ENCODE measurements at places on chromosomes 1 and 21.

- DNase-seq, result no peak
- H3K4me3 ChIP-seq, result no peak overlapping the region
- peaks cover 35% of the 10 kb centered on the region for H3K27me3 ChIP-seq
Observed at GRCh38 chr1:230790026-230790425, 42.8 kb downstream of the CAPN9 start.

- no peaks in the 10 kb centered on the region for H3K4me1 ChIP-seq
- DNase-seq, result no peak
- no peak overlapping the region for H3K27ac ChIP-seq
- no peak overlapping the region for H3K4me3 ChIP-seq
- peaks cover 8% of the 10 kb centered on the region for H3K36me3 ChIP-seq
Observed at GRCh38 chr1:97726386-97726785, 194.4 kb downstream of the DPYD start.

DNA sequence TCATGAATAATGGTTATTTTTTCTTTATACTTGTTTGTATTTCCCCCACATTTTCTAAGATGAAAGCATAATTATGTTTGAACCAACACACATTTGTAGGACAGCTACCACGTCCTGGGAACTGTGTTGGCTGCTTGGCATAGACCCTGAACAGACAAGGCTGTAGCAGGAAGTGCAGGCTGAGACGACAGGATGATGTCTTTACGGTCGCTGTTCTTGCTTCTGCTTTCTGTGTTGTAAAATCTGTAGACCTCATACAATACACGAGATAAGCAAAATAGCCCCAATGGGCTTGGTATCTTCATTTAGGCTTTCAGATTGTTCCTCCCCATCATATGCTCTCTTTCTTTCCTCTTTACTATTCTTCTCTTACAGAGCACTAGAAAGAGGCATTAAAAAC lies 23.3 kb upstream of the OTUD3 start:
- no peaks in the 10 kb centered on the region for H3K4me1 ChIP-seq
- H3K27ac ChIP-seq, result no peak overlapping the region
- no peak overlapping the region for H3K4me3 ChIP-seq
- H3K36me3 ChIP-seq, result peaks cover 7% of the 10 kb centered on the region
- H3K27me3 ChIP-seq, result peaks cover 22% of the 10 kb centered on the region

DNA sequence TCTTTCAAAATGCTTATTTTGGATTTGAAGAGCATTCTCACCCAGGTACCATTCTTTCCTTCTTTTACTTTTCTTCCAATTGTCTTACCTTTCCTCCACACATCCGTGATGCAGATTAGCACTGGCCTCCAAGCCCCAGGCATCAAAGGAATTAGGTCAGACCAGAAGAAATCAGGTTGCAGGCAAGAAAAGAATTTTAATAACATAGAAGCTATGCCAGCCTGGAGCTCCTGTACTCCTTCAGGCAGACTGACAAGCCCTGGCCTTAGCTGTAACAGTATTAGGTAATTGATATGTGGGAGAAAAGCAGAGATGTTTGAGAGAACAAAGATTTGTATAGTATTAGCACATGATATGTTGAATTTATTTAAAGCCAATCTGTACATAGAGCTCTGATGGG lies 390.4 kb upstream of the ADGRL2 start:
- H3K4me3 ChIP-seq, result no peak overlapping the region
- DNase-seq, result no peak
- no peaks in the 10 kb centered on the region for H3K27me3 ChIP-seq

GRCh38 chr21:45009616-45010015 lies 64.8 kb upstream of the ADARB1 start:
- peaks cover 16% of the 10 kb centered on the region for H3K27me3 ChIP-seq
- no peak overlapping the region for H3K4me3 ChIP-seq
- H3K36me3 ChIP-seq, result peaks cover 2% of the 10 kb centered on the region
- H3K27ac ChIP-seq, result no peak overlapping the region
- no peaks in the 10 kb centered on the region for H3K4me1 ChIP-seq

- H3K4me3 ChIP-seq, result peak overlapping the region; percentile 53
- peaks cover 17% of the 10 kb centered on the region for H3K4me1 ChIP-seq
- H3K36me3 ChIP-seq, result peaks cover 43% of the 10 kb centered on the region
- H3K27ac ChIP-seq, result peak overlapping the region; percentile 91
- no peak for DNase-seq
Observed at GRCh38 chr1:209774592-209774991, 9.8 kb downstream of the C1orf74 start.

DNA sequence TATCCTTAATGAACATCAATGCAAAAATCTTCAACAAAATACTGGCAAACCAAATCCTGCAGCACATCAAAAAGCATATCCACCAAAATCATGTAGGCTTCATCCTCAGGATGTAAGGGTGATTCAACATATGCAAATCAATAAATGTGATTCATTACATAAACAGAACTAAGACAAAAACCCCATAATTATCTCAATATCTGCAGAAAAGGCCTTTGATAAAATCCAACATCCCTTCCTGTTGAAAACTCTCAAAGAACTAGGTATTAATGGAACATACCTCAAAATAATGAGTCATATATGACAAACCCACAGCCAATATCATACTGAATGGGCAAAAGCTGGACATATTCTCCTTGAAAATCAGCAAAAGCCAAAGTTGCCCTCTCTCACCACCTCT lies 54.6 kb upstream of the DEPDC1 start:
- H3K4me3 ChIP-seq, result no peak overlapping the region
- no peaks in the 10 kb centered on the region for H3K4me1 ChIP-seq
- H3K27me3 ChIP-seq, result no peaks in the 10 kb centered on the region
- DNase-seq, result no peak
- H3K36me3 ChIP-seq, result no peaks in the 10 kb centered on the region

- peaks cover 39% of the 10 kb centered on the region for H3K36me3 ChIP-seq
- DNase-seq, result no peak
- H3K27me3 ChIP-seq, result no peaks in the 10 kb centered on the region
- H3K27ac ChIP-seq, result no peak overlapping the region
- H3K4me1 ChIP-seq, result peaks cover 6% of the 10 kb centered on the region
Observed at GRCh38 chr21:34830386-34831170, 161.8 kb downstream of the CLIC6 start.

DNA sequence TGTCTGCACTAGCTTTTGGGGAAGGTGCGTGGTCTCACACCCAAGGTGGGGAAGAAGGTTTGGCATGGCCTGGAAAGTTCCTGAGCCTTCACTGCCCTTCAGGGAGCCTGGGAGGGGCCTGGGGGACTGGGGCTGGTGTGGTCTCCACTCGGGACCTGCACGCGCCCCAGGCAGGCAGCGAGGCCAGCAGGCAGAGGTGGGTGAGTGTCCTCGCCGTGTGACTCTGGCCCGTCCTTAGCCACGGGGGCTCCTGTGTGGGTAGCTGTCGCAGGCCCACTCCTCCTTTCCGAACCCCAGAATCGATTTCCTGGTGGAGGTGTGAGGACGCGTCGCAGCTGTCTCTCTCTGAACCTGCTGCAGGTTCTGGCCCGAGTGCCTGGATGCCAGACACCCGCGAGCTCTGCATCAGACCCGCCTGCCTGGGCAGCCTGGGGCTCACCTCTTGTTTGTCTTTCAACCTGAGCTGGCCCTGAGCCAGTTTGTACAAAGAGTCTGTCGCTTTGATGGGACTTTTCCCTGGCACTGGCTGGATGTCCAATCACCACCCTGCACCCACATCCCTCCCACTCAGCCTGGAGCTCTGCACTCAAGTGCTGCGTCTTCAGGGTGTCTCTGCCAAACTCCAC lies 36.0 kb upstream of the SLC19A1 start:
- DNase-seq, result no peak
- H3K27ac ChIP-seq, result no peak overlapping the region
- H3K27me3 ChIP-seq, result peaks cover 9% of the 10 kb centered on the region
- H3K4me3 ChIP-seq, result peak overlapping the region; percentile 6
- H3K4me1 ChIP-seq, result peaks cover 6% of the 10 kb centered on the region

DNA sequence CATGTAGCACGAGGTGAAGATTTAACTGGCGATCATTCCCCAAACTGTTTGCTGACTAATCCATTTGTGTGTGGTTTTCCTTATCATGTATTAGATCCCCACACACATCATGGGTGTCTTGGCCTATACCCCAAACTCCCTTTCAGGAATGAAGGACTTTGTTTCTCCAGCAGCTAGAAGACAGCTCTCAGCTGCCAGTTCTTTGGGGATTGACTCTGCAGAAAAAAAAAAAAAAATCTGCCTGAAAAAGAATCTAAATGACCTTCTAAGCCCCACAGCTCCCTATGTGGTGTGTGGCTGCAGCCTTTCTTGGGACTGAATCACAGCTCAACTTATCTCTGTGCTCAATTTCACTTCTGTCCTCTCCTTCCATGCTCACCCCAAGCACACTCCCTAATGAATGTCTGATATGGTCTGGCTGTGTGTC lies 256.3 kb upstream of the DUSP10 start:
- H3K4me3 ChIP-seq, result no peak overlapping the region
- H3K27me3 ChIP-seq, result no peaks in the 10 kb centered on the region
- no peaks in the 10 kb centered on the region for H3K36me3 ChIP-seq
- H3K4me1 ChIP-seq, result no peaks in the 10 kb centered on the region
- no peak overlapping the region for H3K27ac ChIP-seq
- no peak for DNase-seq
